ENCODE measurements at places on chromosomes 7 and 10. TPM values are rescaled to one million over a fixed set of nuclear protein-coding genes. Genes with fewer than 3 reads are reported as not detected.

GRCh38 chr7:23335136-23335535, 36.0 kb downstream of the MALSU1 start:
- no peak overlapping the region for H3K4me3 ChIP-seq
- no peak overlapping the region for H3K27ac ChIP-seq
- no peak for DNase-seq
- H3K36me3 ChIP-seq = peaks cover 2% of the 10 kb centered on the region
- H3K4me1 ChIP-seq = peaks cover 3% of the 10 kb centered on the region
- H3K27me3 ChIP-seq = peaks cover 13% of the 10 kb centered on the region

DNA sequence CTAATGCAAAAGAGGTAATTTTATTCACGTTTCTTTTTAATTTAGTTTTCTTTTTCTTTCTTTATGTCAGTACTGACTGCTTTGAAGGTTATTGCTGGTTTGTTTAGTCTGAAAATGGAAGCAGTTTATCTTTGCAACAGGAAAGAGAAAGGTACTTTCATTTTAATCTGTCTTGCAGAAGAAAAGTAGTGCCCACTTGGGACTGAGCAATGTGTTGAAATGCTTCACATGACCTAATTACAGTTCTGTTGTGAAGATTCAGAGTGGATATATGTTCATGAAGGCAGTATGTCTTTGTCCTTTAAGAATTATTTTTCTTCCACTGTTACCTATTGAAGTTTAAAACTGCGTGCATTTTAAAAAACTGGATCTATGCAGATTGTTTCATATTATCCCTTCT, 80.1 kb downstream of the ANKIB1 start:
- H3K36me3 ChIP-seq = peaks cover 34% of the 10 kb centered on the region
- H3K27me3 ChIP-seq = no peaks in the 10 kb centered on the region
- H3K27ac ChIP-seq = no peak overlapping the region
- peaks cover 7% of the 10 kb centered on the region for H3K4me1 ChIP-seq
- no peak for DNase-seq

DNA sequence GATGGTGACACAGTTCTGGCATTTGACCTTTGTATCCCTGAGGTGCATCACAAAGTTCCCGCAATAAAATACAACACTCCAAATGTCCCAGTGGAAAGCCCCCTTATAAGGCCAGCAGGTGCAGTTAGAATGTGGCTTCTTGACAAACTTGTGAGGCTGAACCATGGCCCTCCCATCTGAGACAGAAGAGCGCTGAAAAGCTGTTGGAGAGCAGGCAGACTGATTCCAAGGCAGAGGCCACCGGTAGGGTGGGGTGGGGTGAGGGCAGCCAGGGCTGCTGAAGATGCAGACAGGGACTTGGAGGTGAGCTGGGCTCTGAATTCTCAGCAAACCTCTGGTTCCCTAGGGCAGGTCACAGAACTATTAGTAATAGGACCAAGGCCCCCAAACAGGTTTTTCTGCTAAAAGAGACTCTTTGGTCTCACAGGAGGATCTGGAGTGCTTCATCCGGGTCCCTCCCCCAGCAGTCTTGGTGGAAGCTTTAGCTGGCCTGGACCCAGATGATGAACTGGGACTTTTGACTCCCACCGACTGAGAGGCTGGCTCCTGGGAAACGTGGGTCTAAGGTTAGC, 15.6 kb upstream of the CHST3 start:
- H3K4me1 ChIP-seq = no peaks in the 10 kb centered on the region
- H3K4me3 ChIP-seq = no peak overlapping the region
- H3K27ac ChIP-seq = no peak overlapping the region
- H3K36me3 ChIP-seq = no peaks in the 10 kb centered on the region

Gene NPY
- total RNA-seq = not detected

DNA sequence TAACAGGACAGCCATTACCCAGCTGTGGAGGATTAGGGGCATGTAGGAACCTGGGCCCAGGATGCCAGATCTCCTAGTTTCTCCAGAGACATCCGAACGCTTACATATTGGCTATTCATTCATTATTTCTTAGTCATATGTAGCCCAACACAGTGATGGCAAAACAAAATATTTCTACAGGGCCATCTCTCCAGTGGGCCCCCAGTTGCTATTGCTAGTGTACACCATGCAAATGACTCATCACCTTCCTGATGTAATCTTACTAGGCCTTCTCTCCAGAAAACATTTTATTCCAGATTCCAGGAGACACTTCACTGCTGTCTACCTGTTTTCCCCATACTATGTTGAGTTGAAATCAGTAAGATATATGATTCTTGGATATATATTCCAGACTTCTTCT, 201.7 kb downstream of the PLXDC2 start:
- H3K4me1 ChIP-seq = no peaks in the 10 kb centered on the region
- H3K36me3 ChIP-seq = no peaks in the 10 kb centered on the region
- no peak for DNase-seq
- H3K4me3 ChIP-seq = no peak overlapping the region
- no peaks in the 10 kb centered on the region for H3K27me3 ChIP-seq

- H3K4me1 ChIP-seq = peaks cover 28% of the 10 kb centered on the region
- no peak overlapping the region for H3K4me3 ChIP-seq
- DNase-seq = no peak
Observed at GRCh38 chr10:122995936-122996335, 12.7 kb downstream of the IKZF5 start.

DNA sequence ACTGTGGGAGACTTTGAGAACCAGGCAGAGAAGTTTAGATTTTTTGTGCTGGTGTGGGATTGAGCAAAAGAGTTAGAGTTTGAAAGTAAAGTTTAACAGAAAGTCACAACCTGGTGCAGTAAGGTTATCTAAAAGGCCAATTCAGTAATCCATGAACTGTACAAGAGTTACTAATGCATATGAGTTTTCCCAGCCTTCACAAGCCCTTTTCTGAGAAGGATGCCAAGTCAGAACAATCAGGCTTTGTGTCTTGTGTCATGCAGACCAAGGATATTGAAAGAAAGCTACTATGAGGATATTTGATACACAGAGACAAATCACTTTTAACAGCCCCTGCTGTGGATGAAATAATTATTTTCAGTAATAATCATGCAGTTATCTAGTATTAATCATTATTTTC, 68.8 kb upstream of the MYO3A start:
- H3K27ac ChIP-seq = peak overlapping the region; percentile 38
- no peaks in the 10 kb centered on the region for H3K27me3 ChIP-seq
- DNase-seq = no peak
- H3K36me3 ChIP-seq = no peaks in the 10 kb centered on the region
- no peaks in the 10 kb centered on the region for H3K4me1 ChIP-seq

DNA sequence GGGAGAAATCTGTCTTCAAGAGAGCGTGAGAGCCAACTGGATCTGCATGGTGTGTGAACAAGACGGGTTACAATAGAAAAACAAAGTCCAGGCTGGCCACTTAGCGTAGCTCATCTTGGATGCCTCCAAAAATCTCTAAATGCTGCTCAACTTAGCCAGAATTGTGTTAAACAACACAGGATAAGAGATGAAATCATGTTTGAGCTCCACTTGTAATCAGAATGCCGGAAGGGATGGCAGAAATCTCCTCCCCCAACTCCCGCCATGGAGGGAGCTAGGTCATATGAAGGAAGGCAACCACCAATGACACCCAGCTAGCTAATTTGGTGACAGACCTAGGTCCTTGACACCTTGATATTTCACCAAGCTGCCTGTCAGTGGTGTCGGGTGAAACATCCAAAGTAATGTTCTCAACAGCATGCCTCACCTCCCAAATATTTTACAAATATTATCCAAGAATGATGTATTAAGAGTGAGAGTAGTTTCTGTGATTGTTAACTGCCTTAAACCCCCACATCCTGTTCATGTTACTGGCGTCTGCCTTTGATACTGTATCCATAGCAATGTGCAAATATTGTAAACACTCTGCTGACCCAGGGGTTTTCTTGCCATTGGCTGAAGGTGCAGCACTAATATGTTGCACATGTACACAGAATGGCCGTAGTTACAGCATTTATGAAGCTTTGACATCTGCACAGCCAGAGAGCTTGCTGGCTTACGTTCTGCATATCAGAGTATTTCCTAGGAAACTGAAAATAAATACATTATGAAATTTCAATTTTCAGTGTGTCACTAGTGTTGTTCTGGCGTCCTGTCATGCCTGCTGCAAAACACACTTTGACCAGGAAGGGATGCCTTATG, 25.8 kb downstream of the TMEM254 start:
- peak; percentile 5 for DNase-seq
- H3K27ac ChIP-seq = peak overlapping the region; percentile 34
- H3K4me1 ChIP-seq = no peaks in the 10 kb centered on the region
- no peaks in the 10 kb centered on the region for H3K27me3 ChIP-seq
- H3K36me3 ChIP-seq = peaks cover 14% of the 10 kb centered on the region
- no peak overlapping the region for H3K4me3 ChIP-seq

DNA sequence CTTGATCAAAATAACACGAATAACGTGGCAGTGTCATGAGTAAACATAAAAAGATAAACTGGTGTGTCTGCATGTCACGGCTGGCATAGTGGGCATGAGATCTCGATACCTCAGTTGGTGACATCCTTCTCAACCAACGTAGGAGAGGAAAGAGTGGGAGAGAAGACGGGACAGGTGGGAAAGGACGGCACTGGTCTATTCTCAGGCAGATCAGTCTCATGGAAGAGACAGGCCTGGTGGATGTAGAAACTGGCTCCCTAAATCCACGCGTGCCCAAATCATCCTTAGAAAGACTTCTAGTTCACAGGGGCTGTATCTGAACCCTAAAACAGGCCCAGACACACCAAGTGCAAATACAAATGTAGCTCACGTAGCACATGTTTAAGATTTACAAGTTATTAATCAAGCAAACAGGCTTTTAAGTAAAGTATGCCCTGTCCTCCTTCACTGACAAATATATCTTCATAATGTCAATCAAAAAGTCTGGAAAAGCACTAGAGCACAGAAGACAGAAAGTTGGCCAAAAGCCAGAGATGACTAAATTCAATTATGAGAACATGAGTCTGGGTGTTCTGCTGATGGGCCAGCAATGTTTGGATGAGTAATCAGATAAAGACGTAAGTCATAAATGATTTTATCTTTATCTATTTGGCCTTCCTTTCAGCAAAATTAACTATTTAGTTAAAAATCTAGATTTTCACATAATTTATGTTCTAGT, 56.3 kb downstream of the SFMBT2 start:
- DNase-seq = no peak
- H3K27ac ChIP-seq = no peak overlapping the region
- no peak overlapping the region for H3K4me3 ChIP-seq
- peaks cover 17% of the 10 kb centered on the region for H3K36me3 ChIP-seq
- no peaks in the 10 kb centered on the region for H3K27me3 ChIP-seq

Gene OR9A2
- total RNA-seq = not detected

GRCh38 chr7:153445641-153446040, 606.6 kb upstream of the DPP6 start:
- no peak for DNase-seq
- no peak overlapping the region for H3K27ac ChIP-seq
- H3K4me1 ChIP-seq = no peaks in the 10 kb centered on the region
- peaks cover 3% of the 10 kb centered on the region for H3K27me3 ChIP-seq

- no peak for DNase-seq
- no peaks in the 10 kb centered on the region for H3K27me3 ChIP-seq
- no peak overlapping the region for H3K27ac ChIP-seq
Observed at GRCh38 chr7:39721345-39721744, 98.0 kb downstream of the RALA start.

DNA sequence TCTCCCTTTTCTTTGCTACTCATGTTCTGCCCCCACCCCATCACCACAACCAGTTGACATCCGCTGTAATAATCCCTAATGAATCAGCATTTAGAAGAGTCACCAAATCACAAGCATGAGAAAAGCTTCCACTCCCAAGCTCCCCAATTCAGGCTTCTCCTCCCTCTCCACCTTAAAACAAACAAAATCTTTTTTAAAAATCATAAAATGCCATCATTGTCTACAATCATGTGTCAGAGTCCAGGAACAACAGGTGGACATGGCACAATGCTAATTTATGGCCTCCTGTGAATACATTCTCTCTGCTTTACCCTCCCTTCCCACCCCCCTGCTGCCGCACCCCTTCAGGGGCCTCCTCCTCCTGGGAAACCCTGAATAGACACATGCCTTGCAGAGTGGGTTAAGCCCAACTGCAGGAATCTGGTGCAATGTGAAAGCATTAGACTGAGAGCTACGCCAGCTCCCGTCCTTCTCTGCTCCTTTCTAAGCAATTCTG, 3.7 kb downstream of the LRRC4 start:
- H3K27ac ChIP-seq = no peak overlapping the region
- peaks cover 7% of the 10 kb centered on the region for H3K27me3 ChIP-seq
- peaks cover 6% of the 10 kb centered on the region for H3K36me3 ChIP-seq
- DNase-seq = no peak
- peaks cover 16% of the 10 kb centered on the region for H3K4me1 ChIP-seq

Gene DGKI
- not detected for total RNA-seq

GRCh38 chr7:99624484-99624883, 7.7 kb downstream of the ZSCAN25 start:
- peak overlapping the region; percentile 93 for H3K27ac ChIP-seq
- no peaks in the 10 kb centered on the region for H3K27me3 ChIP-seq
- peak; percentile 93 for DNase-seq
- H3K4me3 ChIP-seq = peak overlapping the region; percentile 91

- no peaks in the 10 kb centered on the region for H3K27me3 ChIP-seq
- no peaks in the 10 kb centered on the region for H3K4me1 ChIP-seq
Observed at GRCh38 chr10:77363210-77363609, 274.4 kb downstream of the KCNMA1 start.

- peaks cover 2% of the 10 kb centered on the region for H3K27me3 ChIP-seq
- H3K27ac ChIP-seq = no peak overlapping the region
- H3K4me1 ChIP-seq = no peaks in the 10 kb centered on the region
- no peak overlapping the region for H3K4me3 ChIP-seq
- H3K36me3 ChIP-seq = no peaks in the 10 kb centered on the region
- peak; percentile 12 for DNase-seq
Observed at GRCh38 chr10:48508791-48509772, 95.8 kb downstream of the ARHGAP22 start.

DNA sequence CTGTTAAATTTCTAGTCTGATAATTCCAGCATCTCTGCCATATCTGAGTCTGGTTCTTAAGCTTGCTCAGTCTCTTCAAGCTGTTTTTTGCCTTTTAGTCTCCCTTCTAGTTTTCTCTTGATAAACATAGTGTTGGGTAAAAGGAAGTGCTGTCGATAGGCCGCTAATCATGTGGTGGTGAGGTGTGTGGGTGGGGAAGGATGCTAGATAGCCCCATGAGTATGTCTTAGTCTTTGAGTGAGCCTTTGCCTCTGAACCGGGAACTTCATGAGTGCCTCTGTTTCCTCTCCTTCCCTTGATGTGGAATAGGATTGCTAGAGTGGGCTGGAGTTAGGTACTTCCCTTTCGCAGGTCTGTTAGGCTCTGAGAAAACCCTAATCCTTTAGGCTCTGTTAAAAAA, 441.8 kb downstream of the INHBA start:
- H3K4me1 ChIP-seq = no peaks in the 10 kb centered on the region
- no peak overlapping the region for H3K4me3 ChIP-seq
- DNase-seq = no peak
- H3K27me3 ChIP-seq = no peaks in the 10 kb centered on the region

DNA sequence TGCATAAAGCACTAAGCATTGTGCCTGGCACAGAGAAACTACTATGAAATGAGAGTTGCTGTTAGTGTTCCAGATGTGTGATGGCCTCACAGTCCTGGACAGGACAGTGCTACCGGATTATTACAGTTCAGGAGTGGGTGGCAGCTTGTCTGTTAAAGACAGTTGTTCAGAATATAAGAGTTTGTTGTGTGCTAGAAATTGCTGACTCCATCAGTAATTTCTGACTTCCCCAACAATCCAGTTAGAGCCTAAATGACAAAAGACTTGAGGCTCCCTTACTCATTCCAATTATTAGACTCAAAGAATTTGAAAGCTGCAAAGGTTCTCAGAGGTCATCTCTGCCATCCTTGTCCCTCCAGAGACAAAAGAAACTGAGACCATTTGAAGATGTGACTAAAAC, 34.3 kb upstream of the DNAJB12 start:
- no peaks in the 10 kb centered on the region for H3K36me3 ChIP-seq
- no peak for DNase-seq
- no peak overlapping the region for H3K27ac ChIP-seq
- no peaks in the 10 kb centered on the region for H3K27me3 ChIP-seq
- H3K4me1 ChIP-seq = peaks cover 2% of the 10 kb centered on the region
- no peak overlapping the region for H3K4me3 ChIP-seq
